Hippocampal formation (tissue), 2 donors: ENCODE measurements at places on chromosomes 6 and 20.
A peak's percentile ranks its signal among the peaks of the same experiment; 100 is the strongest.

DNA sequence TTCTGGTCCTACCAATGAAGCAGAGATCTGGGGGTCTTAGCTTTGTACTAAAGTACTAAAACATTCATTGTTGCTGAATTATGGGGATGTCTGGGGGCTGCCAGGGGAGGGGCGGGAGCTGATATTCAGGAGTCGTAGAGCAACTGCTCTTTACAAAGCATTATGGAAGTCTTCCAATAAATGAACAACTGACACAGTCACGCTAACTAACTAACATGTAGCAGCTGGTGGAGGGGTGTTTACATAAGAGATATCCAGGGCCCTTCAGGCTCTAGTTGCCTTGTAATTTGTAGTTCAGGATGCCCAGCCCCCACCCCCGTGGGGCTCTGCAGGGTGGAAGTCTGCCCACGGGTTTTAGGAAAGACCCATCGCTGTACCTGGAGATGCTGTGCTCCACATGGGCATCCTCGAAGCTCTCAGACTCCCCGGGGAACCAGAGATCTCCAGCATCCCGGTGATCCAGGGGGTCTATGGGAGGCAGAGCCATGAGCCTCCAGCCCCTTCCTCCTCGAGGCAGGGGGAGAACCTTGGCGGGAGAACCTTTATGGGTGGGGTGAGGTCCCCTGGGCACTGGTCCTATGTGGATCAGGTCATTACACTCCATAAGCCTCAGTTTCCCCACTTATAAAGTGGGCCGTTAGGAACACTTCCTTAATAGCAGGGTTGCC is 3.4 kb downstream of the TREM2 start:
- DNase-seq: no peak

DNA sequence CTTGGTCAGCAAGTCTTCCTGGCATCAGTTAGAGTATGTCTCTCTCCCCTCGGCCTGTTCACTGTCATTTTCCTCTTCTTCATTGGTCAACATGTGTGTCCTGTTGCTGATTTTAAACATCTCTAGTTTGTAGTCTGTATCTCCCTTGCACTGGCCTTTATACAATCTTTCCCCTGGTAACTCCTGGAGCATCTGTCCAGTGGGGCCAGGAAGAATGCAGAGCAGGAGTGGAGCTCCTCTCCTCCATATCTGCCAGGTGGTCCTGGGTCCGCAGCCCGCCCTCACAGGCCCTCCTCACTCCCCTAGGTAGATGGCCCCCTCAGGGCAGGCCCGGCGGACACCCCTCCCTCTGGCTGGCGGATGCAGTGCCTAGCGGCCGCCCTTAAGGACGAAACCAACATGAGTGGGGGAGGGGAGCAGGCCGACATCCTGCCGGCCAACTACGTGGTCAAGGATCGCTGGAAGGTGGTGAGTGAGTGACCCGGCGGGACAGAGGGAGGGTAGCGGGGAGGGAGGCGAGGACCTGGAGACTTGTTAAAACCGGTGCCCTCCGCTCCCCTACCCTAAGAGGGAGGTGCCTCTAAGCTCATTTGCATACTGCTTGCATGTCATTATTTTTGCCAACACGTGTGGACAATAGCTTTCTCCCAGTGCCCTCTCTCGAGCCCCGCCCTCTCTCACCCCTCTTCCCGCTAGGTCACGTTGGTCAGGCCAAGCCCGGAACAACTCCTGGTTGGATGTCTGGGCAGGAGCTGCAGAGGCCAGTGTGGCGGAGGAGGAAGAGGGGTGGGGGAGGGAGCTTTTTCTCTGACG is 3.2 kb downstream of the TTBK1 start:
- DNase-seq: peak; percentile 86

- no peak for DNase-seq
These were observed 97.8 kb downstream of the PACRG start for GRCh38 chr6:162825597-162825996.

- DNase-seq: no peak
These were observed 1.4 kb upstream of the LRRN4 start for GRCh38 chr20:6055161-6055783.

- DNase-seq: no peak
These were observed 41.6 kb upstream of the RAB23 start for GRCh38 chr6:57263739-57264138.

DNA sequence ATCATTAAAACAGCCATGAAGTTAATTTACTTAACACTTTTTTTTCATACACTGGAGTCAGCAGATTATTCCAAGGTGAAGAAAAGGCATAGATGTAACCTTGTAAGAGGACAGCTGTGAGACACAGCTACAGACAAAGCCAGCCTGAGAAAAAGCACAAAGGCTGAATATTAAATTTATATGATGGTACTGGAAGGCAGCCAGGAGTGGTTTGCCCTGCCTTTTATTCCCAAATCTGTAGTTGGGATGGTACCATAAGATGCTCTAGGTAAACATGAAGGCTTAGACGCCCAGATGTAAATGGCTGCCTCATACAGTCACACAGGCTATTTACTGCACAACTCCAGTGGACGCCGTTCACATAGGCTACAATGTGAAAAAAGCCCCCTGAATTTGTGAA is 42.1 kb upstream of the LOC128125822 start:
- no peak for DNase-seq

DNA sequence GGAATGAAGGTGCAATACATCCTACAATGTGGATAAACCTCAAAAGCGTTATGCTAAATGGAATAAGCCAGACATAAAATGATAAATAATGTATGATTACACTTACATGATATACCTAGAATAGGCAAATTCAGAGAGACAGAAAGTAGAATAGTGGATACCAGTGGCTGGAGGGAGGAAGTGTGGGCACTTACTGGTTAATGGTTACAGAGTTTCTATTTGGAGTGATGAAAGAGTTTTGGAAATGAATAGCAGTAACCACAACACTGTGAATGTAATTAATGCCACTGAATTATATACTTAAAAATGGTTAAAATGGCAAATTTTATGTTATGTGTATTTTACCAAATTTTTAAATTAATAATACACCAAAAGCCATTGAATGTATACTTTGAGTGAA is 71.4 kb upstream of the CST7 start:
- DNase-seq: no peak

DNA sequence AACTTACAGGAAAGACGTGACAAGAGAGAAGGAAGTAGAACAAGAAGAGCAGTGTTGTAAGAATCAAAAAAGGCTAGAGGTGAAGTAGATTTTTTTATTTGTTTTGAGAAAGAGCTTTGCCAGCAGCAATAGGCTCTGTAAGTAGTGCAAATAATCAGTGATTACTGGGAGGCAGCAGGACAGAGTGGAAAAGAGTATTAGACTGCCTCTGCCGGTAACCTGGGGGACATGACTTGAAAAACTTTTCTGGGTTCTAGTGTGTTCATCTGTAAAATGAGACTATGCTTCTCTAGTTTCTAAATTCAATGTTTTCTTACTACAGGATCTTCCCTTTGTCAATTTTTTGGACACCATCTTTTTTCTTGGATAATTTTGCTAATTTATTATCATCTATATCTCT is 5.8 kb upstream of the IRAK1BP1 start:
- no peak for DNase-seq

GRCh38 chr6:79724816-79725215 is 93.7 kb downstream of the SH3BGRL2 start:
- no peak for DNase-seq

- no peak for DNase-seq
These were observed 41.1 kb downstream of the PDE10A start for GRCh38 chr6:165621940-165622339.

- no peak for DNase-seq
These were observed 29.7 kb downstream of the MAP7 start for GRCh38 chr6:136520517-136520916.

GRCh38 chr20:62183426-62184142 is 756 bp downstream of the MTG2 start:
- no peak for DNase-seq

GRCh38 chr20:32456869-32457478 is 98.8 kb downstream of the ASXL1 start:
- peak; percentile 65 for DNase-seq

DNA sequence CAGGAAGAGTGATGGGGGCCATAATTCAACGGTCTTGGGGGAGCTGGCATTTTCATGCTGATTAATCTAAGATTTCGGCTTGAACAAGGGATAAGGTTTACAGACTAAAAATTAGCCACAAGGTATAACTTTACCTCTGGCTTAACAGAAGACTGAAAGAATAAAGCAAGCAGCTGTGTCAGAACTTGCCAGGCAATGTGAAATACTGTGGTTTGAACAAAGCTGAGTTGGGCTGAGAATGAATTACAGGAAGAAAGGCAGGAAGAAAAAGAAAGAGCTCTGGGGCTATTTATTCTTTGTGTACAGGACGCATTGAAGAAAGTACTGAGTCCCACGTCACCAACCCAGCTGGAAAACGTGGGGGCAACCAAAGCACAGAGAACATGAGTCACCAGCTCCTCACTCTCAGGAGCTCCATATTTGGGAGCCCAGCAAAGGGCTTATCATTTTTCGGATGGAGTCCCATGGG is 121.5 kb upstream of the NEDD9 start:
- DNase-seq: no peak

DNA sequence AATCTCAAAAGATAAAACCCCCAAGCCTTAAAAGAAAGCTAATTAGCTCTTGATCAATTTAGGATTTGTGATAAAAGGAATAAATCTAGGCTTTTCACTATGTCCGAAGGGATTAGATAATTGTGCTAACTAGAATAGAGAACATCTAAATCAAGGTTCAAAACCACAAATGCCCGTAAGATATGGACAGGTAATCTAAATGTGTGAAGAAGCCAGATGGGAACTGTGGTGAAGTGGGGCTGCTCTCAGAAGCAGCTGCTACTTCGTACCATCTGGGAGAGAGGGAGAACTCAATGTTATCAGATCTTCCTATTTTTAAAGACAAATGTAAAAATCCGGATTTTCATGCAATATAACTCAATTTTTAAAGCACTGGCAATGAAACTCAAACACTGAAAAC is 44.2 kb downstream of the NCOA6 start:
- DNase-seq: no peak

- no peak for DNase-seq
These were observed 56.0 kb downstream of the TENT5A start for GRCh38 chr6:81696524-81696923.

- DNase-seq: no peak
These were observed 583.8 kb upstream of the GJE1 start for GRCh38 chr6:141548966-141549365.

DNA sequence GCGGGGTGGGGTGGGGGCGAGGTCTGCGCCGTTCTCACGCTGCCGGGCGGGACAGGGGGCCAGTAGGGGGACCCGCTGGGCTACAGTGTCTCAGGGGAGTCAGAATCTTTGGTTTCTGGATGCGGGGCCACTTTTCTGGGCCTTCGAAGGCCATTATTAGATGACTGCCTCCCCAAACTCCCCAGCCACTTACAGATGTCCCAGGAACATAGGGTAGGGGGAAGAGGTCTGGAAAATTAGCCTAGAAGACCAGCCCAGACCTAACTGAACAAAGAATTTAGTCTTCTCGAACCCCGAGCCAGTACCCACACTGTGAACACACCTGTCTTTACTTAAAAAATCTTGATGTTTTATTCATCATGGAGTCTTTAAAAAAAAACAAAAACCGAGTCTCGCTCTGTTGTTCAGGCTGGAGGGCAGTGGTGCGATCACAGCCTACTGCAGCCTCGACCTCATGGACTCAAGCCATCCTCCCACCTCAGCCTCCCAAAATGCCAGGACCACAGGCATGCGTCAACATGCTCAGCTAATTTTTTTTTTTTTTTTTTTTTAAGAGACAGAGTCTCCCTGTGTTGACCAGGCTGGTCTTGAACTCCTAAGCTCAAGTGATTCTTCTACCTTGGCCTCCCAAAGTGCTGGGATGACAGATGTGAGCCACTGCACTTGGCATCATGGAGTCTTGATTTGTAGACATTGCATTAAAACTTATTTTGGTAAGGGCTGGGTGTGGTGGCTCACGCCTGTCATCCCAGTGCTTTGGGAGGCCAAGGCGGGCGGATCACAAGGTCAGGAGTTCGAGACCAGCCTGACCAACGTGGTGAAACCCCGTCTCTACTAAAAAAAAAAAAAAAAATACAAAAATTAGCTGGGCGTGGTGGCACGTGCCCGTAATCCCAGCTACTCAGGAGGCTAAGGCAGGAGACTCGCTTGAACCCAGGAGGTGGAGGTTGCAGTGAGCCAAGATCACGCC is 3.3 kb upstream of the SLC29A1 start:
- no peak for DNase-seq

GRCh38 chr6:25537349-25538018 is 114.5 kb upstream of the SCGN start:
- DNase-seq: no peak

GRCh38 chr6:73636048-73636447 is 17.7 kb downstream of the SLC17A5 start:
- no peak for DNase-seq

DNA sequence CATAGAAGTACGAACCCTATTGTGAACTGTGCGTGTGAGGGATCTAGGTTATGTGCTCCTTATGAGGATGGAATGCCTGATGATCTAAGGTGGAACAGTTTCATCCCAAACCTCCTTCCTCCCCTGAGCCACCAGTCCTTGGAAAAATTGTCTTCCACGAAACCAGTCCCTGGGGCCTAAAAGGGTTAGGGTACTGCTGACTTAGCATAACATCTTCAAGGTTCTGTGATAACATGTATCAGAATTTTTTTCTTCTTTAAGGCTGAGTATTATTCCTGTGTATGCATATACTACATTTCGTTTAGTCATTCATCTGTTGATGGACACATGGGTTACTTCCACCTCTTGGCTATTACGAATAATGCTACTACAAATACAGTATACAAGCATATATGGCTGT is 80.2 kb downstream of the TSHZ2 start:
- DNase-seq: no peak

DNA sequence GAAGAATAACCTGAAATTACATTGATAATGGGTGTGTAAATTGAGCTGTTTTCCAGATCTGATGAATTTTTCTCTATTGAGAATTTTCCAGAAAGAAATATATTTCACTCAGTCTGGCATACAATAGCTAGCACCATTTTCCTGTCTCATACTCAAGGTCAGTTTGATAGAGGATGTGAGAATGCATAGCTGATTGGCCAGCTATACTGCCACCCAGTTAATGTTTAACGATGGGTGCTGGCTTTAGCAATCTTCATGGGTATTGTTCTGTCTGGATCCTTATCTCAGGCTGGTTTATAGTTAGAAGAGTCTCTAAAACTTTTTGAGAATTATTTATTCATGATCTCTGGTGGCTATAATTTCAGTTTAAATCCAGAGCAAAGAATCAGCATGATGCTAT is 147.4 kb downstream of the HDGFL1 start:
- DNase-seq: no peak

DNA sequence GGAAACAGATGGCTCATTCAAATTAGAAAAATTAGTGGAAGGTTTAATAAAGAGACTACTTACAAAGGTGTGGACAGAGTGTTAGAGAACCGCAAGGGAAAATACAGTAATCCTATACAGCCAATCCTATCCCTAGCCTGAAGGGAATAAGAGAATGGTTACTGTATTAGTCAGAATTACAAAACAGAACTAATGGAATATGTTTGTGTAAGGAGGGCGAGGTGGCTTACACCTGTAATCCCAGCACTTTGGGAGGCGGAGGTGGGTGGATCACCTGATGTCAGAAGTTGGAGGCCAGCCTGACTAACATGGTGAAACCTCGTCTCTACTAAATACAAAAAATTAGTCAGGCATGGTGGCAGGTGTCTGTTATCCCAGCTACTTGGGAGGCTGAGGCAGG is 16.3 kb upstream of the TRPC4AP start:
- no peak for DNase-seq

GRCh38 chr6:94645191-94645590 is 932.1 kb upstream of the MANEA start:
- DNase-seq: no peak

GRCh38 chr20:2280082-2280481 is 15.7 kb upstream of the TGM3 start:
- DNase-seq: no peak

GRCh38 chr6:42526616-42527015 is 37.2 kb upstream of the UBR2 start:
- DNase-seq: no peak
